ENCODE measurements at places on chromosomes 7 and 10.

GRCh38 chr7:80275192-80275605 lies 140.6 kb downstream of the GNAI1 start:
- DNase-seq = no peak

- peak; percentile 94 for DNase-seq
Observed at GRCh38 chr7:148419856-148420832, 170.4 kb upstream of the C7orf33 start.

DNA sequence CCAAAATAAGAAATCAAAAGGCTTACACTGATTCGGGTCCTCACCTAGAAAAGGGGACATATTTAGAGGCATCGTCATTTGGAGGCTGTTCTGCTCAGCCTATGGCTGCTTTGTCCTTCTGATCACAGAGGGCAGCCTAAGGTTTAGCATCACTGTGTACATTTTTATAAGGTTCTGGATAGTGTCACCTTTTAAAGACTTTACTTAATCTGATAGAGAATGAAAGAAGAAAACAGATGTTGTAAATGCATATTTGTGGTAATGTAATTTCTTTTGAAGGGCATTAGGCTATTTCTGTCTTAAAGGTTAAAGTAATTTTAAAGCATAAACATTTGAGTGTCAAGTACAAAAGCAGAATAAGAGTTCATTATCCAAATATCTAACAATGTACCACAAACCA lies 445.3 kb upstream of the LRRN3 start:
- no peak for DNase-seq

- no peak for DNase-seq
Observed at GRCh38 chr7:98730326-98730725, 113.2 kb downstream of the NPTX2 start.

DNA sequence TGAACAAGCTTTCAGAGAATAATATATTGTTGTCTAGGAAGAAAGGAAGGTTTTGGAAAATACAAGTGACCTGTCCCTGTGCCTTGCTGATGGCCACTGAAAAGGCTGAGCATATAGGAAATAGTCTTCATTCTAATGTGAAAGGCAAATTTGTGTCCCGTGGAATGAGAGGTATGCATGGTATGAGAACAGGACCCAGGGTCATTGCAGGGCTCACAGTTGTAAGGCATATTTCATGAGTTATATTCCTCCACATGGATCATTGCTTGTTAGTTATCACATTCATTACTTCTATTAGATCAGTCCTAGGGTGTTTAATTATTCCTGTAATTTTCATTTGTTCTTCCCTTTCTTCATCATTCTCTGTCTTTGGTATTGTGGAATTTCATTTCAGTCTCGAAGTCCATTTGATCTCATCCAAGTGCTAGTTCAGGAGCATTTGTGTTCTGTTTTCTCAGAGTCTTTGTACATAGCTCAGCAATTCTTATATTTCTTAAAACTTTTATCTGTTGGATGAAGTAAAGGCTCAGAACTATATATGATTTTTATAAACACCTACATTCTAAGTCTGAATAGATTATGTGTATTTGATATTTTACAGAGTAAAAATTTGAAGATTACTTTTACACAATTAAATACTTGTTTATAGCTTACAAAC lies 39.4 kb upstream of the ARHGAP21 start:
- DNase-seq = no peak

DNA sequence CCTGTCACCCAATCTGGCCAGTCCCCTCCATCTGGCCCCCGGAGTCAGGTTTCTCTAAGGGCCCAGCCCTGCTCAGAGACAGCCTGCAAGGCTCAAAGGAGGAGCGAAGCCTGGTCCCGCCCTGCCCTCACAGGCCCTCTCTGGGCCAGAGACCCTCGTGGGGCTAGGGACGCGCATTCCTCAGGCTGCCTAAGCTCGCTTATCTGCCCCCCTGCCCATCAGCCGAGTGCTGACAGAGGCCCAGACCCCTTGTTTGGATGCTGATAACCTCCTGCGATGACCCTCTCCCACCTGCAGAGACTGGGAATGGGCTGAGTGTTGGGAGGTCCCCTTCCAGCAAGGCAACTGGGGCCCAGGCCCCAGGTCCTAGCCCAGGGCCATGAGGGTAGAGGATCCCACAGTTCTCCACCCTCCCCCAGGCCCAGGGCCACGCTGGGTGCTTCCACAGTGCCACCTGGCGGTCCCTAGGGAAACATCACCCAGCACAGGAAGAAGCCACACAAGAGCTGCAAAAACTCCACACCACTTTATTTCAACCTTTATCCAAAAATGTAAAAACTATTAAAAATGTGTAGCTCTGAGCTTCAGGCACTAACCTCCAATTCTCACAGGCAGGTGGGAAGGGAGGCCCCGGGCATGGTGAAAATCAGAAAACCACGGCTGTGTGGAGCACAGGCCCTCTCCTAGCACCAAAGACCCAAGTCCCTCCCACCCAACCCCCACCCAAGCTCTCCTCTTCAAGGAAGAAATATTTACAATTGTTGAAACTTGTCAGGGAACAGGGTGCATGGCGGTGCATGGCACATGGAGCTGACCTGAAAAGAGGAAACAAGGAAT lies 2.2 kb downstream of the NPM3 start:
- DNase-seq = peak; percentile 65

- DNase-seq = peak; percentile 45
Observed at GRCh38 chr10:100744987-100745881, at the start of gene PAX2. Gene PAX2 (plus strand): TSS chr10:100745582. CDS start chr10:100746261, 679 bp downstream.

DNA sequence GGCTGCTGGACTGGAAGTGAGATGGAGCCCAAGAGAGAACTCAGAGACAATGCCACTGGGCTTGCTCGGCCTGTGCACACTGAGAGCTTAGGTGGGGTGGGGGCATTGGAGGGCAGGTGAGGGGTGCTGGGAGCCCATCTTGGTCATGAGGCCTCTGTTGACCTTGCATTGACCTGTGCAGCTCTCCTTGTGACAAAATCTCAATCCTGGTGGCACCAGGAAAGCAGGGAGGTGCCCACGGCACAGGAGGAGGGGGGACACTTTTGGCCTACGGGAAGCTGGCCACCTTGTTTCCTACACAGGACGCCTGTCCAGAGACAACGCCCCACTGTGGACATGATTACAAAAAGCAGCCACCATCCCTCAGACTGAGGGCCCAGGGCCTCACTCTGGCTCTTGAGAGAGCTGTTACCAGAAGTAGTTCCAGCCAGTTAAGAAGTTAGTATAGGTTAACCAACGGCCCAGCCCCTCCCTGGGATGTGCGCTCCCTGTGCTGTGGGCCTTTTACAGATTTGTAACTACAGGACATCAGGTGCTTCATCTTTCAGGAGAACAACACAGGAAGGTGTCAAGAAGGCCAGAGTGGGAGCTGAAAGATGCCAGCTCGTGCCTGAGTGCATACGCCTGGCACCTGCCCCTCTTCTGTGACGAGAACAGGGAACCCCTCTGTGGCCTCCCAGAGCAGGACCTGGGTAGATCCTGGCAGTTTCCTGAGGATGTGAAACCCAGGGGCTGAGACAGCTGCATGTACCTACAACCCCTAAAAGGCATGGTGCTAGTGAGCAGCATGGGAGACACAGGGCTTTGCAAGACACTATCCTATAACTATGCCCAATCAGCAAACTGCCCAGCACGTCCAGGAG lies 10.3 kb downstream of the PKD1L1 start:
- peak; percentile 40 for DNase-seq

DNA sequence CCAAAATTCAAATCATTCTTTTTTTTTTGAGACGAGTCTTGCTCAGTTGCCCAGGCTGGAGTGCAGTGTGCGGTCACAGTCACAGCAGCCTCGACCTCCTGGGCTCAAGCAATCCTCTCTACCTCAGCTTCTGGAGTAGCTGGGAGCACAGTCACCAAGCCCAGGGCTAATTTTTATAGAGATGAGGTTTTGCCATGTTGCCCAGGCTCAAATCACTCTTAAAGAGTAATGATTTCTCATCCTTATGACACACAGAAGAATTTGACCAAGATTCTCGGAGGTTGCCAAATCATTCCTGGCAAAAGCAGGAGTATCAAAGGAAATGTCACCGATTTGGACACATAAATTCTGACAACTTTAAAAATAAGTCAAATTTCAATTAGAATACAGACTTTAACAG lies 39.1 kb downstream of the SIRT1 start:
- no peak for DNase-seq

DNA sequence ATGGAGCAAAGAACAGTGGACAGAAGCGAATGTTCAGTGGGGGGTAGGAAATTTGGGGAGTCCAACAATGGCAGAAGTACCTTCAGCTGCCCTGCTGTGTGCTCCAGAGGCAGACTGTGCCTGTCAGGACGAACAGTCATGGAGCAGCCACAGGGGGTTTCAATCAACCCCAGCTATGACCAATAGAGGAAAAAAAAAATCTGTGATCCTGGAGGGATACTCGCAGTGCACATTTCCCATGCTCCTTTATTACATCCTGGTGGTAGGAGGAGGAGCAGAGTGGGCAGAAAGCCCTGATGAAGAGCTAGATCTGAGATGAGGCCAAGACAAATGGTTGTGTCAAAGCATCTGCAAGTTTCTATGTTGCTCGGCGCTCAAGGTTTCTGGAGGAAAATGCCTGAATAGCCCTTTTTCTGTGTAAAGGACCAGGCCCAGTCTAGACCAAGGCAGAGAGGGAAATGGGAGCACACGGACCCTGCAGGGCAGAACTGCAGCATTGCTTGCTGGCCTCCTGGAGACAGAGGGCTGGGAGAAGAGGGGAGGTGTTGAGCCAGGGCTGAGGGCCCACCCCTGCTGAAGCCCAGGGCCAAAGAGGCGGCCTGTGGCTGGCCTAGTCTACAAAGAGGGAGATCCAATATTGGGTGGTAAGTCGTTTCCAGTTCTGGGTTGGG lies 201.5 kb downstream of the GRID1 start:
- DNase-seq = no peak

- DNase-seq = no peak
Observed at GRCh38 chr7:114312649-114313048, 102.0 kb upstream of the FOXP2 start.

DNA sequence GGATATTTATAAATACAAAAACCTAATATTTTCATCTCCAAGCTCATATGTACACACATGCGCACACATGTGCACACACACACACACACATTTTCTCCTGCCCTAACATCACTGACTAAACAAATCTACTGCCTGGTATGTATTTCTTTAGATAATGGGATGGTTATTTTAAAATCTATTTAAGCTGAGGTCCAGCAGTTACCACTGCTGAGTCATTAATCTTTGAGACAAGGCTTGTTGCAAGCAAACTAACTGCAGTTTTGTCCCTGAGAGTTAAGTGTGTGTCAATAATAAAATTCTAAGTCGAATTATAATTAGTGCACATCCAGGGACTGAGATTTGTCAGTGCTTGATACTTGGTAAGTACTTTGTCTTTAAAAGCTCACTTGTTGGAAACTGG lies 135.1 kb downstream of the VPS50 start:
- DNase-seq = peak; percentile 51

- no peak for DNase-seq
Observed at GRCh38 chr7:19111474-19112273, 5.8 kb downstream of the TWIST1 start.

- DNase-seq = no peak
Observed at GRCh38 chr10:126459878-126460481, 71.7 kb upstream of the ADAM12 start.

- DNase-seq = no peak
Observed at GRCh38 chr10:88233870-88234269, 349.2 kb downstream of the RNLS start.

DNA sequence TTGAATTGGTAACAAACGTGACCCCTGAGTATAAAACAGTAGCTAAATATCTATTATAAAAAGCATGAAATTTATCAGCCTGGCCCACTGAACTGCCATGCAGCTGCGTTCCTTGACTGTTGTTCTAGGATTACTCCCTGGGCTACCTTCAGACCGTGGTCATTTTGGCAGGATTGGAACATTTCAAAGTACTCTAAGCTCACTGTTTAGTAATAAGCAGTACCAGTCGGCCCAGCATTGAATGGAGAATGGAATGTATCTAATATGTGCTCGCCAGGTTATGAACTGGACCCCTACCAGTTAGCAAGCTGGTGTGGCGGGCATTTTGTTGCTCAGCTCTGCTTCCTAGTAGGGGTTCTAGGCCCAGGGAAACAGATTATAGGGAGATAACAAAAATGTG lies 112.2 kb downstream of the SEMA3C start:
- no peak for DNase-seq

GRCh38 chr10:14225379-14225778 lies 105.3 kb downstream of the FRMD4A start:
- no peak for DNase-seq

- no peak for DNase-seq
Observed at GRCh38 chr10:114426476-114426875, 22.2 kb upstream of the AFAP1L2 start.

GRCh38 chr7:7956531-7957128 lies 12.0 kb upstream of the GLCCI1 start:
- no peak for DNase-seq

GRCh38 chr7:41691286-41692190 lies 11.4 kb downstream of the INHBA start:
- DNase-seq = no peak

- DNase-seq = no peak
Observed at GRCh38 chr10:118980870-118981269, 48.6 kb upstream of the NANOS1 start.

- no peak for DNase-seq
Observed at GRCh38 chr10:38147686-38148085, 53.5 kb downstream of the ZNF37A start.

GRCh38 chr10:50398381-50398780 lies 147.1 kb upstream of the ASAH2 start:
- DNase-seq = no peak

DNA sequence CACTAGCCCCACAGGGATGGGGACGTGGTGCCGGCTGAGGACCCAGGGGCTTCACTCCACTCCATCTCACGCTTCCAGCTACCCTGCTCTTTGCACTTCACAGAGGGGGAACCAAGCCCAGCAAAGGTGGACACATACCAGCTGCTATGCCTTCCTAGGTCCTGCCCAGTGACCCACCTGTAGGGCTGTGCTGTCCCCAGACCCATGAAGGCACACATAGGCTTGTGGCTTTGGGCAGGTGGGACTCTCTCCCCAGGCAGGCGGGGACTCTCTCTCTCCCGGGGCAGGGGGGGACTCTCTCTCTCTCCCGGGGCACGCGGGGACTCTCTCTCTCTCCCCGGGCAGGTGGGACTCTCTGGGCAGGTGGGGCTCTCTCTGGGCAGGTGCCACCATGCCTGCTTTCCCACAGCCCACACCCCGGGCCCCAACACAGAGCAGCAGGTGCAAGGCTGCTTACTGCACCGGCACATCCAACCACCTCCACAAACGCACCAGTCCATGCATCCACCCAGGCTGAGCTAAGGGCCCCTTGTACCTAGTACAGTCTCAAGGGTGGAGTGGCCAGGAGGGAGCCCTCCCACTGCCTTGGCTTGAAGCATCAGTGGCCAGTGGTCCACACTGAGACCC lies 13.8 kb upstream of the GPR146 start:
- DNase-seq = no peak

Measured in MM.1S (cell line).